GM23338 (cell line): ENCODE measurements at places on chromosomes 1 and 21. TPM values are rescaled to one million over a fixed set of nuclear protein-coding genes. Genes with fewer than 3 reads are reported as not detected.

DNA sequence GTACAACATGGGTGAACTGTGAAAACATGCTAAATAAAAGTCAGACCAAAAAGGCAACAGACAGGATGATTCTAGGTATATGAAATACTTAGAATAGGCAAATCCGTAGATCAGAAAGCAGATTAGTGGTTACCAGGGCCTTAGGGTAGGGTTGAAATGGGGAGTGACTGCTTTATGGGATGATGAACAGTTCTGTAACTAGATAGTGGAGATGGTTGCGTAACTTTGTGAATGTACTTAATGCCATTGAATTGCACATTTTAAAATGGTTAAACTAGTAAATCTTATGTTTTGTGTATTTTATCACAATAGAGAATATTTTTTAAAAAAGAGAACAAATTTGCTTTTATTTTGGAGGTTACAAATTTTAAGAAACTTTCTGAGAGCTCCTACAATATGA, 17.4 kb downstream of the ZNF326 start:
- no peak overlapping the region for H3K27ac ChIP-seq
- DNase-seq, result no peak
- H3K36me3 ChIP-seq, result peaks cover 53% of the 10 kb centered on the region
- no peak overlapping the region for H3K4me3 ChIP-seq

DNA sequence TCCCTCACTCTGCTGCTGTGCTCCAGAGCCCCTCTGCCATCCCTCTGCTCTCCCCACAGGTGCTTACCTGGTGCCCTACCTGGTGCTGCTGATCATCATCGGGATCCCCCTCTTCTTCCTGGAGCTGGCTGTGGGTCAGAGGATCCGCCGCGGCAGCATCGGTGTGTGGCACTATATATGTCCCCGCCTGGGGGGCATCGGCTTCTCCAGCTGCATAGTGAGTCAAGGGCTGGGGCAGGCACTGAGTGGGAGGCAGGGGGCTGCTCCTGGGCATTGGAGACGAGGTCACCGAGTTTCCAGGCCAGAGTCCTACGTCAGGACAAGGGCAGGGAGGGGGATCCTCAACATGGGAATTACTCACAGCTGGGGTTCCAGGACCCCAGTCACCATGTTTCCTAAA, 21.7 kb downstream of the SLC6A17 start:
- no peaks in the 10 kb centered on the region for H3K27me3 ChIP-seq
- H3K36me3 ChIP-seq, result no peaks in the 10 kb centered on the region
- H3K27ac ChIP-seq, result no peak overlapping the region
- H3K4me1 ChIP-seq, result peaks cover 9% of the 10 kb centered on the region; the same call in 1 of the 2 replicates
- no peak for DNase-seq
- H3K4me3 ChIP-seq, result no peak overlapping the region

GRCh38 chr1:36352125-36352909, 28.9 kb upstream of the EVA1B start:
- H3K27me3 ChIP-seq, result no peaks in the 10 kb centered on the region
- no peak for DNase-seq
- peaks cover 5% of the 10 kb centered on the region; the same call in 1 of the 2 replicates for H3K4me1 ChIP-seq
- peaks cover 3% of the 10 kb centered on the region; the same call in 1 of the 2 replicates for H3K36me3 ChIP-seq
- H3K27ac ChIP-seq, result no peak overlapping the region

- no peaks in the 10 kb centered on the region for H3K36me3 ChIP-seq
- no peak overlapping the region for H3K4me3 ChIP-seq
- H3K4me1 ChIP-seq, result no peaks in the 10 kb centered on the region
Measured at GRCh38 chr1:168686666-168687065, 42.3 kb downstream of the DPT start.

- H3K27ac ChIP-seq, result no peak overlapping the region
- H3K4me1 ChIP-seq, result no peaks in the 10 kb centered on the region
- H3K36me3 ChIP-seq, result no peaks in the 10 kb centered on the region
Measured at GRCh38 chr1:34363447-34363846, 186.7 kb downstream of the C1orf94 start.

GRCh38 chr1:196516373-196516772, 91.9 kb downstream of the KCNT2 start:
- no peak for DNase-seq
- no peak overlapping the region for H3K4me3 ChIP-seq
- H3K4me1 ChIP-seq, result no peaks in the 10 kb centered on the region

DNA sequence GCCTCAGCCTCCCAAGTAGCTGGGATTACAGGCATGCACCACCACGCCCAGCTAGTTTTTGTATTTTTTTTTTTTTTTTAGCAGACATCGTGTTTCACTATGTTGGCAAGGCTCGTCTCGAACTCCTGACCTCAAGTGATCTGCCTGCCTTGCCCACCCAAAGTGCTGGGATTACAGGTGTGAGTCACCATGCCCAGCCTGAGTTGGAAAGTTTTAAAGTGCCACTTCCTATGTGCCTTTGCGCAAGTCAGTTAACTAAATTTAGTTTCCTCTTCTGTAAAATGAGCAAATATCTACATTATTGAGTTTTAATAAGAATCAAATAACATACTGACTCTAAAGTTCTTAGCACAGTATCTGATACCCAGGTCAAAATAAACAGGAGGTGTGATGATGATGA, 12.4 kb downstream of the SLC19A2 start:
- H3K4me3 ChIP-seq, result no peak overlapping the region
- H3K36me3 ChIP-seq, result peaks cover 7% of the 10 kb centered on the region
- no peak for DNase-seq

DNA sequence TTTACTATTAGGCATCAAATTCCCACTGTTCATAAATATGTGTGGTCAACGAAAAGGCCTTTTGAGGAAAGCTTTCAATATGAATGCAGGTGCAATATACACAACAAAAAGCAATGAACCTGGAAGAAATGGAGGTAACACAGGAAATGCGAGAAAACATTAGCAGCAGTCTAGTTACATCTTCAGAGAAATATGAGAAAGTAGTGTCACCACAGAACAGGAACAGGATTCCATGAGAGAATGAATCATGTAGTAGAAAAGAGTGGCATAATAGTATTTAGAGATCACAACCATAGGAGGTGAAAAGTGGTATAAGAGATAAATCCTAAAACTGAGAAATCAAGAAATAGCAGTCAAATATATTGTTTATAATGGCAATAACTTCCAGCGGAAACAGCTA, 103.7 kb downstream of the AK5 start:
- DNase-seq, result no peak
- no peak overlapping the region for H3K4me3 ChIP-seq
- H3K36me3 ChIP-seq, result no peaks in the 10 kb centered on the region
- no peak overlapping the region; the same call in 1 of the 2 replicates for H3K27ac ChIP-seq

DNA sequence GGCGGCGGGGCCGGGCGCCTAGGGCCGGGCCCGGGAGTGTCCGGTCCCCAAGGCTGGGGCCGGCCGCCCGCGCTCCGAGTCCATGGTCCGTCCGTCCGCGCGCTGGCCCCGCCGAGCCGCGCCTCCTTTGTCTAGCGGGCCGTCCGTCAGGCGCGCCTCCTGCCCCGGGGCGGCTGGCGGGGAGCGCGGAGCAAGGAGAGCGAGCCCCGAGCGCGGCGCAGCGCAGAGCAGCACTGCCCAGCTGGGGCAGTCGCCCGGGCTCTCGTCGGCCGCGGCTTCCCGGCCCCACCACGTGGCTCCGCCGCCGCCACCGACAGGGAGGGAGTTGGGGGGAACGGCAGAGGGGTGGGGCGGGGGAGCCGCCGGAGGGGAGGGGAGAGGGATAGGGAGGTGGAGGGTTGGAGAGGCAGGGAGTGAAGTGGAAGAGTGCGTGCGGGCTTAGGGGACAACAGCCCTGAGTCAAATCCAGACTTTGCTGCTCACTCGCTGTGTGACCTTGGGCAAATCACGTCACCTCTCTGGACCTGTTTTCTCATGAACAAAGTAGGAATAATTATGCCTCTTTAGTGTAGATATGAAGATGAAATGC, at the start of gene NKAIN1:
TSS of gene NKAIN1 (minus strand) at position 235 of the 589 bp plus-strand sequence. CDS start 340 bp downstream, outside the sequence.
- H3K4me1 ChIP-seq, result peaks cover 15% of the 10 kb centered on the region; the same call in 1 of the 2 replicates
- peak within 1 kb of the TSS; percentile 78 for H3K4me3 ChIP-seq
- no peak within 1 kb of the TSS for H3K27ac ChIP-seq
- H3K36me3 ChIP-seq, result no peaks in the 10 kb centered on the region
- H3K27me3 ChIP-seq, result peaks cover 26% of the 10 kb centered on the region
- peak; percentile 84 for DNase-seq

DNA sequence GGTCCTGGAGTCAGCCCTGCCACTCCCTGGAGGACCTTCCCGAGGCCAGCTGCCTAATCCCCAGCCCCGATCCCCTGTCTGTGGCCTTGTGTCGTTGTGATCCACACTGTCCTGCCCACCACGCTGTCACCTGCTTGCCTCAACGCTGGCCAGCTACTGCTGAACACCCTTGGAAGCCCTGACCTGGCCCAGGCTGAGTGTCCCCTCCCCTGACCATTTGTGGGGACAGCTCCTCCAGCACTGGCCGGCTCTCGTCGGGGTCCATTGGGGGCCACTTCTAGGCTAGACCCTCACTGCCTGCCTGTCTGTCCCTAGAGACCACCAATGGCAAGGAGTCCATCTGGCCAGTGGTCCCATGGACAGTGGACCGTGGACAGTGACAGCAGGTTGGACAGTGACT, 12.0 kb upstream of the UMODL1 start:
- H3K27ac ChIP-seq, result no peak overlapping the region
- no peaks in the 10 kb centered on the region for H3K36me3 ChIP-seq
- no peak overlapping the region for H3K4me3 ChIP-seq
- H3K27me3 ChIP-seq, result no peaks in the 10 kb centered on the region
- H3K4me1 ChIP-seq, result peaks cover 17% of the 10 kb centered on the region
- no peak for DNase-seq

DNA sequence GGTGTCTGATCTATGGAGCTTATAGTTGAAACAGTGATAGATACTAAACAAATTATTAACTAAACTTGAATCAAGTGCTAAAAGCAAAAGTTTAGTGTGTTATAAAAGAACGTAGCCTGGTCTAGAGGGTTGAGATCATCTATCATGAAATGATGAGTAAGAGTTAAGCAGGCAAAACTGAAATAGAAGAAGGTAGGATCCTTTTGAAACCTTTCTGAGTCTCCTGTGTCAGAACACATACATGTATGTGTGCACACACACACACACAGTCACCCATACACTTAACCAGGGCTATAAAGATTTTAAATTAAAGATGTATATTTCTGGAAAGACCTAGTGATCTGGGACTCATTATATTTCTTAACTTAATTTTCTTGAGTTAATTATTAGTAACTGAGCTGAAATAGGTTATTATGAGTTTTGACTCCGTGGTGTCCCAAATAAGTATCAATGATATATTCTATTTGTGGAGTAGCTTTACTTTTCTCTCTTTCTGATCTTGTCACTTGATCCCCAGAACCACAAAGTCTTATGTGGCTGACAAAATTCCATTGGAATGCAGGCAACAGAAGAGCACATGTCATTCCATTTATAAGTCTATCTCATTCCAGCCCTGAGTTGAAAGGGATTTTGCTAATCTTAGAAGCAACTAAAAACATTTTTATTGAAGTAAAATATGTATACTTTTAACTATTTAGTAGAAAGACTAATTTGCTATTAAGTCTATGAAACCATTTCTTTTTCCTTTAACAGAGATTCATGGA, 70.7 kb downstream of the PRRX1 start:
- no peaks in the 10 kb centered on the region for H3K27me3 ChIP-seq
- DNase-seq, result no peak
- H3K36me3 ChIP-seq, result no peaks in the 10 kb centered on the region

- peaks cover 7% of the 10 kb centered on the region; the same call in 1 of the 2 replicates for H3K36me3 ChIP-seq
- H3K4me3 ChIP-seq, result no peak overlapping the region
- peaks cover 13% of the 10 kb centered on the region for H3K4me1 ChIP-seq
Measured at GRCh38 chr1:151907363-151908139, 1.8 kb downstream of the THEM4 start.

DNA sequence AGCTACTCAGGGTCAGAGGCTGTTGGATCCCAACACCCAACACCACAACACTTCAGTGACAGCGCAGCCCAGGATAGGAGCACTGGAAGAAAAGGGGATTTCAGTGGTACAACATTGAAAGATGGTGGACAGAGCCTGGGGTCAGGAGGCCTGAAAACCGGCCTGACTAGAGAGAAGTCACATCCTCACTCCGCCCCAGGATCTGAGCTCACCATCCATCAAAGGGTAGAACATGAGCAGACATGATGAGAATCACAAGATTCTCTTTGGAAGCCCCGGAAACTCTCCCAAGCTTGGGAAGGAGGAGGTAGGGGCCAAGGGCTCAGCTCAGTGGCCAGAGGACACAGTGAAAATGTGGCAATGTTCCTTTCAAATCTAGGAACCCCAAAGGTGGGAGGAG, 271.3 kb downstream of the NPHP4 start:
- no peak for DNase-seq
- H3K27ac ChIP-seq, result no peak overlapping the region
- no peak overlapping the region for H3K4me3 ChIP-seq
- H3K4me1 ChIP-seq, result no peaks in the 10 kb centered on the region

DNA sequence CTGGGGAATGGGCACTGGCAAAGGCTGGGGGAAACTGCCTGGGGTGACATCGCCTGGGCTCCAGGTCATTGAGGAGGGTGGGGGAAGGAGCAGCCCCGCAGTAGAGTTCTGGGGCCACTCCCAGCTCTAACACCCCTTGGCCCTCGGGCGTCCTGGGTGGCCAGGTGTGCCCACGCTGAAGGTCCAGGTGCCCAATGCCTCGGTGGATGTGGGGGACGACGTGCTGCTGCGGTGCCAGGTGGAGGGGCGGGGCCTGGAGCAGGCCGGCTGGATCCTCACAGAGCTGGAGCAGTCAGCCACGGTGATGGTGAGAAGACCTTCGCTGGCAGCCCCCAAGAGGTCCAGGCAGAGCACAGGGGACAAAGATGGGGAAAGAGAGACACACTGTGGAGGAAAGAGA, 7.7 kb downstream of the NTRK1 start:
- no peak overlapping the region for H3K4me3 ChIP-seq
- peaks cover 38% of the 10 kb centered on the region for H3K27me3 ChIP-seq
- H3K4me1 ChIP-seq, result peaks cover 9% of the 10 kb centered on the region; the same call in 1 of the 2 replicates
- no peak overlapping the region for H3K27ac ChIP-seq
- H3K36me3 ChIP-seq, result no peaks in the 10 kb centered on the region

GRCh38 chr1:179990847-179991246, 36.2 kb downstream of the CEP350 start:
- H3K4me3 ChIP-seq, result no peak overlapping the region
- peaks cover 6% of the 10 kb centered on the region for H3K36me3 ChIP-seq
- H3K4me1 ChIP-seq, result no peaks in the 10 kb centered on the region
- no peak for DNase-seq
- no peak overlapping the region for H3K27ac ChIP-seq

DNA sequence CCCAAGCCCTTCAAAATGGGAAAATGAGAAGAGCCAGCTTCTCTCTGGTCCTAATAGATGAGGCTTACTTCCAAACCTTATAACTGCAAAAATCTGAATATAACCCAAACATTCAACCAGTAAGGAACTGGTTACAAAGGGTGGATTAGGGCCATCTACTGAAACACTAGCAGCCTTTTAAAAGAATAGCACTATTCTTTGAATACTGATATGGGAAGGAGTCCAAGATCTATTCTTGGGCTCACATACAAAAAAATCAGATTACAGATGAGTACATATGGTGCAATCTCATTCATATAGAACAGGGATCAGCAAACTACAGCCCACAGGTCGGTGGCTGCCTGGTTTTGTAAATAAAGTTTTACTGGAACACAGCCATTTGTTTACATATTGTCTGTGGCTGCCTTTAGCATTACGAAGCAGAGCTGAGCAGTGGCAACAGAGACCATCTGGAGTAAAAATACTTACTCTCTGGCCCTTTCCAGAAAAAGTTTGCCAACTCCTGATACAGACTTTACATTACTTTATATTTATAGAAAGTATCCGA, 167.7 kb downstream of the ZSCAN20 start:
- H3K36me3 ChIP-seq, result no peaks in the 10 kb centered on the region
- H3K4me3 ChIP-seq, result no peak overlapping the region
- H3K4me1 ChIP-seq, result peaks cover 9% of the 10 kb centered on the region; the same call in 1 of the 2 replicates
- DNase-seq, result no peak
- H3K27ac ChIP-seq, result no peak overlapping the region

ZNF593OS gene
- total RNA-seq, result not detected in 2 replicates

AKNAD1 gene
- total RNA-seq, result not detected in 2 replicates

PM20D1 gene
- total RNA-seq, result 0.10 and 0.12 TPM in 2 replicates

YIPF1 gene
- total RNA-seq, result 24.0 and 24.8 TPM in 2 replicates

TSPAN1 gene
- not detected in 2 replicates for total RNA-seq

FMO1 gene
- total RNA-seq, result not detected in 2 replicates
